ENCODE measurements at places on chromosomes 16 and 17.
A peak's percentile ranks its signal among the peaks of the same experiment; 100 is the strongest.

GRCh38 chr16:71610936-71611871, 14.8 kb upstream of the MARVELD3 start:
- peak; percentile 55 for DNase-seq

GRCh38 chr17:51103451-51103850, 17.2 kb downstream of the SPAG9 start:
- no peak for DNase-seq

GRCh38 chr17:37458805-37459204, 30.9 kb upstream of the DUSP14 start:
- DNase-seq: no peak

DNA sequence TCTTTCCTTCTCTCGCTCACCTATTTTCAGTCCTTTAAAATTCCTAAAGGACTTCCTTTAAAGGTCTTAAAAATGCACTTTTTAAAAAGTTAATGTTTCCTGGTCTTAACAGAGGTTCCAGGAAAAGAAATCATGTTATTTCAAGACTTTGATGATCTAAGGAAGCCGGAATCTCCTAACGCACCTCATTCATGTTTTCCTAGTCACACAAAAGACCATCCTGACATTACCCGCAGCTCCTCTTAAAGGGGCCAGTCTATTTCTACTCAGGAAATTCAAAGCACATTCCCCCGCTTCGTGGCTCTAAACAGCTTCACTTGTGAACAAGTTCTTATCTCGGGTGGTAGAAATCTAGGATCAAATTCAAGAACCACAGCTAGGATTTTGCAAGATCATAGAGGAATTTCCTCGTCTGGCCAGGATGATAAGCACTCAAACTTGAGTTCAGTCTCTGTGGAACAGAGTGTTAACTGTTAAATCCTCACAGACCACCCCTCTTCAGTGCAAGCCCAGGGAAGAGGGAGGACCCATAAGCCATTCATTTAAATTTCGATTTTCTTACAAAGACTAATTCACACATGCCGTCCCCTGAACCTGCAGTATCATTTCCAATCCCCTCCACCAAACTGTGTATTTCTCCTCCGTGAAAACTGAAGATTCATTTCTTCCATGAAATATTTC, 137.1 kb upstream of the AXIN2 start:
- no peak for DNase-seq

DNA sequence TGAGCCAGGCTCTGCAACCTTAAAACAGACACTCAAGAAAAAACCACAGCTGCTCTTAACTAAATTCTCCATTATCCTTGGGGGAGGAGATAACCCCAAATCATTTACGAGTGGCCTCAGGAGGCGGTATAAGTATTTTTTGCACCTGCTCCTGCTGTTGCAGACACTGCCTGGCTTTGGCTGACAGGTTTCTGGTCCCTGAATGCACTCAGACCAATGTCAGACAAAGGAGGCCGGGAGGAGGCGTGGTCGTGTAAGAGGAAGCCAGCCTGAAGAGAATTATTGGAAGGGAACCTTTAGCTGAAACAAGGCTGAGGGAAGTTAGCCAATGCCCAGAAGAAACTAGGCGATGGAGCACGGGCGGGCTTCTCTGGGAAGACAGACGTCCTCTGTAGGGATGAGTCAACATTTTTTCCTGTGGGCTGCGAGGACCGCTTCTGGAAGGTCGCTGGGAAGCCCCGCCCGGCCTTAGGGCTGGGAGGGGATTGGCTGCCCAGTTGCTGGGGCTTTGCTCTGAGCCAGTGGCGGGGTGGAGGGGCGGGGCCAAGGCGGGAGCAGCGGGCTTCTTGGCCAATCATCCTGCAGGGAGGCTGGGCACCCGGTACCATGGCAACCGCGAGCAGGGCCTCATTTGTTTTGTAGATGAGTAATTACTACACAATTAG, 82.3 kb downstream of the CCDC182 start:
- no peak for DNase-seq

DNA sequence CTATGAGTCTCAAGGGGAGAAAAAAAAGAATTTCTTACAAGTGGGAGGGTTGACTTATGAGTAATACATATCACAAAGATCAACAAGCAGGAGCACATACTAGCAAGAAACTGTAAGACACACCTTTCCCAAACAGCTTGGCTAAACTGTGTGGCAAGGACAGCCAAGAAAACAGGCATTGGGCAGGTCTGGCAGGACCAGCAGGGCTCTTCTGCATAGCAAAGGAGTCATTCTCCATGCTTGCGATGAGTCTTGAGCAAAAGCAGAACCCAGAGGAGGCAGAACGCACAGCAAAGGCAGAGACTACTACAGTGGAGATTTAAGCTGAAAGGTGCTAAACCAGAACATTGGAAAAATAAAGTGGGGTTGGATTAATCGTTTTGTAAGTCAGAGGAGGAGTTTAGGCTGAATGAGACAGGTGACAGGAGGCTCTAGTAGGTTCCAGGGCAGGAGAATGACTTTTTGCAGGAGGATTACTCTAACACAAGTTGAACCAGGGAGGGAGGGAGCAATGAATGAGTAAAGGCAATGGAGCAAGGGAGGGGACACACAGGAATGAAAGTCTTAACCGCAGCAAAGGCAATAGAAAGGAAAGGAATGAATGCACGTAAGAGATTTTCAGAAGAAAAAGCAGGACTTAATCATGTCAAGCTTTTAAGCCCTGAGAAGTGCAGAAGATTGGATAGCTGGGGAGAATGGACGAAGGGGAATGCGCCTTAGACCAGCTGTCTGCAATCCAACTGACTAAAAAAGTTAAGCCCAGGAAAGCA, 2.7 kb downstream of the N4BP1 start:
- DNase-seq: no peak

DNA sequence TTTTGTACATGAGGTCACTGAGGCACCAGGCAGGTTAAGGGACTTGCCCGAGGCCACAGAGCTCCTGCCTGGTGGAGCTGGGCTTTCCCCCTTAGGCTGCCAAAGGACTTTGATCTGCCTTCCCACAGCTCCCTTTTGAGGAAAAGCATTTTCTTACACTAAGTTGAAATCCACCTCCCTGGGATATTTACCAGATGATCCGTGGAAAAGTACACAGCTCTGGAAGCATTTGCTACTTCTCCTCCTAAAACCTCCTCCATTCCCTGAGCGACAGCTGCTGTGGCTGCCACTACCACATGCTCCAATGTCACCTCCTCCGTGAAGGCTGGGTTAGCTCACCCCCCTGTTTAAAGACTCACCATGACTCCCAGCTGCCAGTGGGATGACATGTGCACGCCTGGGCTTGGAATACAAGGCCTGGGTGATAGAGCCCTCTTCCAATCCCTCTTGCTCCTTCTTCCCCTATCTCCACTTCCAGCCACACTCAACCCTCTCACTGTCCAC, 1.2 kb upstream of the MPRIP start:
- DNase-seq: no peak

DNA sequence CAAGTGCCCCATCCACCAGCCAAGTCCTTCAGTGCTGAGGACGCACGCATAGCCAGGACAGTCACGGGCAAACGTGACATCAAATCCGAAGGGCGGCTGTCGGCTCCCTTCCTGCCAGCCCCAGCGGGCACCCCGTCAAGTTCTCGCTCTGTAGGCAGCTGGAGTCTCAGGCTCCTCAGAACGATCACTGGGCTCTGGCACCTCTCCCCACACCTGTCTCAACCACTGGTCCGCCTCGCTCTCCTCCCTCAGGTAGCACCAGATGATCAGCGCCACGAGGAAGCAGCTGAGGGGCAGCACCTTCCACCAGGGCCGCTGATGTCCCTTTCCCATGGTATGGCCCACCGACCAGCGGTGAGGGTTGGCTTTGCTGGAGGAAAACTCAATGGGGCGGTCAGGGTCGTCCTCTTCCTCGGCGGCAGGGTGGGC, 422 bp downstream of the UQCC4 start:
- DNase-seq: no peak

DNA sequence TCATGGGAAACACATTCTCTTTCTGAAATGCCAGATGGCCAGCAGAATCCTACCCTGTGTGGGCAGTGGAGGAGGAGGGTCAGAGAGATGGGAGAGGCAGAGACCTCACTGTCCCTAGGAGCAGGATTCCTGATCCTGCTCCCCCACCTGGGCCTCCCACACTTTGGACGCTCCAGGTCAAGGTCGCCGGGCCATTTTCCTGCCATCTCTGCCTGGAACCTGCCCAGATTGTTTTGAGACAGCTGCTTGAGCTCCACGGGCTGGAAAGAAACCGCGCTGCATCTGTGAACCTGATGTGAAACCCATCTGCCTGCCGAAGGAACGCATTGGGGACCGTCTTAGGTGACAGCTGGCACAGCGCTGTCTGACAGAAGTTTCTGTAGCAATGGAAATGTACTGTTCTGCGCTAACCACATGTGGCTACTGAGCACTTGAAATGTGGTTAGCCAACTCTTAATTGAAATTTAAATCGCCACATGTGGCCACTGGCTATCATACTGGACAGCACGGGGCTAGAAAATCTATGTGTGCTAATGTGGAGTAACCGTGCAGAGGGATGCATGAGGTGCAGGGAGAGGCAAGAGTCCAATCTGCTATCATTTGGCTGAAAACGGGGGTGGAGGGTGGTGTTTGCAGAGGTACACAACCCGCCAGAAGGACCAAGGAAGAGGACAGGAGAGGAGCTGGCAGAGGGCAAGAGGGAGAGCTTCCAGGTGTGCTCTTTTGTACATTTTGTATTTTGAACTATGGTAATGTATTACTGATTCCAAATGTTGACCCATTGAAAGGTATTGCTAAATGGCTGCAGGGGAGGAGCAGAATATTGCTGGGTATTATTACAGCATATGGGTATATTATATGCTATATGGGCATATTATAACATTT, 15.4 kb upstream of the NUBP1 start:
- DNase-seq: no peak

- no peak for DNase-seq
Measured at GRCh38 chr17:27461192-27461859, 5.1 kb downstream of the KSR1 start.

- DNase-seq: no peak
Measured at GRCh38 chr16:29925105-29925756, 795 bp downstream of the KCTD13 start.

DNA sequence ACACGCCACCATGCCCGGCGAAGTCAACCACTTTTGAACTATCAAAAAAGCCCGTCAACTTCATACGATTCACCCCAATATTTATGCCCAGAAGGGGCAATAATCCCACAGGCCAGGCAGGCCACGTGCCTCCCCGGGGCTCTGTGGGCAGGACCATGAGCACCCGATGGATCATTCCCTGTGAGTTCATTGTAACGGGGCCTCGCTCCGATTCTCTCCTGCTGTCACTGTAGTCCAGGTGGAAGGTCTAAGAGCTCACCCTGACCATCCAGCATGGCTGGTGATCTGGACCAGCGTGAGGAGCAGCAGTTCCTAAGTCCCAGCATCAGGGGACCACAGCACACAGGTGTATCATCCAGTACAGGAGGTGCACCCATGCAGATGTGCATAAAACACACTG, 77.5 kb upstream of the DOC2B start:
- no peak for DNase-seq

DNA sequence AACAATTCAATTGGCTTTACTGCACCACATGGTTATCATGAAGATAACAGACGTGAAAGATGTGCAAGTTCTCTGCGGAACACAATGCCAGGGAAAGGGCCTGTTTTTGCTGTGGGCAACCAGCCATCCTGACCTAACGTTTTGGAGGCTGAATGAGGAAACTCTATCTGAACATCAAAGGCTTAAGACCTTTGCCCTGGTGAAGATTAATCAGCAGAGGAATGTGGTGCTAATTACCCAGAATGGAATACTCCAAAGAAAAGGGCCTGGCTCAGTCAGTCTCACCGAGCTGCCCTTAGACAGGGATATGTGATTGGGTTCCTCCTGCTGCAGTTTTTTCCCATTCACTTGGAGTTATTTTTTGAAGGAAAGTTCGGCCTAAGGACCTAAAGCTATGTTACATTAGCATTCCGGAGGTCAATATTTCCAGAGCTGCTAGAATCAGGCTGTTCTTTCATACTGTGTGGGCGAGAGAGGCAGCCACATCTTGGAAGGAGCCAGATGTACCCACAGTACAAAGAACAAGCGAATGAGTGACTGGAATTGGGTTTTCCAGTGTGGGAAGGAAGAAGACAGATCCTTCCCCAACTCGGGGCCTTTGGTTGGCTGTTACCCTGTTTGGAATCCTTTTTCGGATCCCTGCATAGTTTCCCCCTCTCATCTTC, 15.5 kb downstream of the ASIC2 start:
- DNase-seq: no peak

- no peak for DNase-seq
Measured at GRCh38 chr16:66161942-66162341, 204.5 kb upstream of the CDH5 start.

DNA sequence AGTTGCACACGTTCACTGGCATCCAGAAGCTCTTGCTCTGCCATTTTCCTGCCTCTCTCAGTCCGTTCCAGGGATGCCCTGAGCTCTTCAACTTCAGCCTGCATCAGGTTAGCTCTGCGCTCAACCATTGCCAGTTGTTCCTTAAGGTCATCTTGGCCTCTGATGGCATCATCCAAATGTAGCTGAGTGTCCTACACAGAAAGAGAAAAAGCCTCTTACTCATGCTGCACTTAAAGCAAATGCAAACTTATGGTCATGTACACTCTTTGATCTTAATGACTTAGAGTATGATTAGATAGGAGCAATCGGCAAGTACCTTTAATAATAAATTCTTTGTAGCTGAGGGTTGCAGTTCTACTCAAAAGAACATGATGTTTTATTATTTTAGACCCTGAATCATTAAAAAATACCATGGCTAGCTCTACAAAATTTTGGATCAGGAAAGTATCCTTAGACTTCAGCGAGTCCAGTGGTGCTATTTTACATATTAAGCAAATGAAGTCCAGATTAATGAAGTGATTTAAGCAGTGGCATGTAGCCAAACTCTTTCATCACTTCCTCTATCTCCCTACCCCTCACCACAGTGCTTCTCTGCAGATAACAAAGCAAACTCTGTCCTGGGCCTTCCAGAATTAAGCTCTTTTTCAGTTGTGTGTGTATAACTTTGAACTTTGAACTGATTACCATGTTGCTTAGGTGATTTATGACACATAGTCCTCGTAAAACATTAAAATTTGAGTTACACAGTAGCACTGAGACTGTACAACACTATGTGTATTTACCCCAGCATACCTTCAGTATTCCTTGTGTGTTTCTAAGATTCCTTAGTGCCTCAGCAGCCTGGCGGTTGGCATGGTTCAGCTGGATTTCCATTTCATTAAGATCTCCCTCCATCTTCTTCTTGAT, 22.1 kb downstream of the MYH4 start:
- no peak for DNase-seq

- DNase-seq: no peak
Measured at GRCh38 chr16:47876511-47876910, 279.3 kb downstream of the ABCC12 start.

DNA sequence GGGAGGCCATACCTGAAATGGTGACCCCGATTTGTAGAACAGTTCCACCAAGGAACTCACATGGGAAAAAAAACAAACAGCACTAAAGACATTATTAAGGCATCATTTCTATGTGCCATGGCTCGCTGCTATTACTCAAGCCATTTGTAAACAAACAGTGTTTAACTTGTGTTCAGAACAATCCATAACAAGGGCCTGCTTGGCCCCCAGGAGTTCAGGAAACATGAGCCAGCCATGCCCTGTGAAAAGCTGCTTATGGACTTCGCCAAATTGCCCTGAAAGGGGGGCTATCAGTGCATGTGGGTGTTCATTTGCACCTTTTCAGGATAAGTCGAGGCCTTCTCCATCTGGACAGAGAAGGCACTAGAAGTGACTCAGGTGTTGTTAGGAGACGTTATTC, 8.0 kb downstream of the POLR3K start:
- no peak for DNase-seq

GRCh38 chr17:44623070-44623725, 33.1 kb upstream of the MEIOC start:
- DNase-seq: no peak

- no peak for DNase-seq
Measured at GRCh38 chr17:28944343-28944742, 7.0 kb downstream of the PHF12 start.

Data from activated CD8-positive, alpha-beta memory T cell treated with anti-CD3 and anti-CD28 coated beads for 4 hours (primary cell).